ENCODE measurements at places on chromosomes 12 and 14. TPM values are rescaled to one million over a fixed set of nuclear protein-coding genes. Genes with fewer than 3 reads are reported as not detected.

DNA sequence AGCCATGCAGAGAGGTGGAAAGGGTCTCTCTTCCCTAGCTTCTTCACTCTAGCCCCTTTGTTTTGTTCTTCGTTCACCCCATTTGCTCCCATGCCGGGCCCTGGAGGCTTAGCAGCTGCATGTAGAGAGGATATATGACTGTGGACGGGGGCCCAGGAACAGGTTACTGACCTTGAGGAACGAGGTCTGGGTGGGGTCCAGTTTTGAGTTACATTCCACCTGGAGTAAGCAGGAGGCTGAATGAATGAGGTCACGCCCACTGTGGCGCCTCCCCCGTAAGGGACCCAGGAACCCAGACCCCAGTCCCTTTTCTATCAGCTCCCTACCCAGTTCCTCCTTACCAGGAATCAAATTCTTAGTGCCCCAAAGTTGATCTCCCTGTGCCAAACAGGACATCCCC is 6.6 kb downstream of the NDRG2 start:
- no peak for DNase-seq

- DNase-seq, result no peak
These were observed 205.7 kb upstream of the GZMB start for GRCh38 chr14:24839617-24840203.

SMIM41 gene
- 3.2 TPM for total RNA-seq

HCAR2 gene
- total RNA-seq, result 0.79 TPM

TMPRSS12 gene
- not detected for total RNA-seq

FLRT2 gene
- 11.9 TPM for total RNA-seq
